Kidney (tissue), 22 donors: ENCODE measurements at places on chromosomes 7 and 10. TPM values are rescaled to one million over a fixed set of nuclear protein-coding genes. Genes with fewer than 3 reads are reported as not detected.

The CUZD1 gene
- total RNA-seq = 0.54 TPM

The ASB10 gene
- not detected for total RNA-seq

- no peak overlapping the region for H3K4me3 ChIP-seq
- no peak overlapping the region for H3K27ac ChIP-seq
- no peaks in the 10 kb centered on the region for H3K4me1 ChIP-seq
- DNase-seq = no peak
These were observed 140.3 kb upstream of the FAM20C start for GRCh38 chr7:52100-52499.

- no peak overlapping the region for H3K27ac ChIP-seq
- no peaks in the 10 kb centered on the region for H3K27me3 ChIP-seq
- no peaks in the 10 kb centered on the region for H3K36me3 ChIP-seq
- H3K4me1 ChIP-seq = no peaks in the 10 kb centered on the region
- DNase-seq = no peak
- H3K4me3 ChIP-seq = no peak overlapping the region
These were observed 12.5 kb upstream of the PALS2 start for GRCh38 chr7:24560772-24561171.

DNA sequence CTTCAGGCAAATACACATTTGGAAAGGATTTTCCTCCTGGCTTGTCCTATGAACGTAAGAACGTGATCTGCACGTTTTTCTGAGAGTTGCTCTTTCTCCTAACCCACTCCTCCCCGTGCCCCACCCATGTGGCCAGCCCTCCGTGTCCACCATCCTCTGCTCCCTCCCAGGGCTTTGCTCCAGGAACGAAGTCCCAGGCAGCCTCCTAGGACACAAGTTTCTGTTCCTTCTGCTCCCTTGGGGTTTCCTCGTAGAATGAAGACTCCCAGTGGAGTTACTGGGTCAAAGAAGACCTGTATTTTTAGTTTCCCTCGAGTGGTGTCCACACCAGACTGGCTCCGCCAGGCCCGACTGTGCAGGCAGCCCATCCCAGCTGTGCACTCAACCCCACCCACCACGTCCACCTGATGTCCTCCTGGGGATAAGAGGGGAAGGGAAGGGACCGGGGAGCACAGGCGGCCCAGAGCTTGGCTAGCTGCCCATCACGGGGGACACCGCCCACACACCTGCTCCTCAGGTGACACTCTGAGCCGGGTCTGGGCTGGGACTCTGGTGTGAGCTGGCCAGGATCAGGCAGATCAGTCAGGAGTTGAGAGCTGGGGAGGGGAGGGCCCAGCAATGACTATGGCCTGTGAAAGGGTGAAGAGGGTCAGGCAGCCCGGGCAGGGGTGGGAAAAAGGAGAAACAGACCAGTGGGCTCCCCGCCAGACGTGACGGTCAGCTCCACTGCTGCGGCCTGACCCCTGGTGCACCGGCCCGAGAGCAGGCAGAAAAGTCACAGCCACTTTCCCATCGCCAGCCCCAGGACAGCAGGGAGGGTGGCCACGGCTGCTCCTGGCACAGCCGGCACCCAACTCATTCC, 54.3 kb upstream of the PPP2R2D start:
- no peak overlapping the region for H3K27ac ChIP-seq
- no peaks in the 10 kb centered on the region for H3K27me3 ChIP-seq
- no peaks in the 10 kb centered on the region for H3K36me3 ChIP-seq
- H3K4me3 ChIP-seq = no peak overlapping the region
- DNase-seq = no peak

- no peaks in the 10 kb centered on the region for H3K27me3 ChIP-seq
- DNase-seq = no peak
- no peaks in the 10 kb centered on the region for H3K36me3 ChIP-seq
- no peaks in the 10 kb centered on the region for H3K4me1 ChIP-seq
These were observed 16.5 kb downstream of the MYPN start for GRCh38 chr10:68125772-68126171.
